ENCODE measurements at places on chromosomes 13 and 19.

GRCh38 chr13:33445476-33445875, 159.9 kb upstream of the STARD13 start:
- no peak for DNase-seq

DNA sequence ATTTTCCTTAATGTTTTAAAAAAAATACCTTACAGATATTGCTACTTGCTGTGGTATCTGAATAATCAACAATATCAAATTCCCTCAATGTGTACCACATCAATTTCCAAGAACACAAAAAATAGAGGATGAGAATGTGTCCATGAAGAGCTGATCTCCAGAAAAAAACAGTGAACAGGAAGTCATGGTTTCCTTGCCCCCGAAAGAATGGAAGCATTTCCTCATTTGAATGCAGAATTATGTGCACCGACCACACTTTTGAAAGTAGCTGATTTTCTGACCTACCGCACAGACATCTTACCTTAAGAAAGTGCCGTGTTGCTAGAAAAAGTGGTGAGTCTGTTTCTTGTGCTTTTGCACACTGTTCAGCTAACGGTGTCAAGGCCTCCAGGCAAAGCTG, 13.4 kb upstream of the EEF1AKMT1 start:
- DNase-seq, result no peak

DNA sequence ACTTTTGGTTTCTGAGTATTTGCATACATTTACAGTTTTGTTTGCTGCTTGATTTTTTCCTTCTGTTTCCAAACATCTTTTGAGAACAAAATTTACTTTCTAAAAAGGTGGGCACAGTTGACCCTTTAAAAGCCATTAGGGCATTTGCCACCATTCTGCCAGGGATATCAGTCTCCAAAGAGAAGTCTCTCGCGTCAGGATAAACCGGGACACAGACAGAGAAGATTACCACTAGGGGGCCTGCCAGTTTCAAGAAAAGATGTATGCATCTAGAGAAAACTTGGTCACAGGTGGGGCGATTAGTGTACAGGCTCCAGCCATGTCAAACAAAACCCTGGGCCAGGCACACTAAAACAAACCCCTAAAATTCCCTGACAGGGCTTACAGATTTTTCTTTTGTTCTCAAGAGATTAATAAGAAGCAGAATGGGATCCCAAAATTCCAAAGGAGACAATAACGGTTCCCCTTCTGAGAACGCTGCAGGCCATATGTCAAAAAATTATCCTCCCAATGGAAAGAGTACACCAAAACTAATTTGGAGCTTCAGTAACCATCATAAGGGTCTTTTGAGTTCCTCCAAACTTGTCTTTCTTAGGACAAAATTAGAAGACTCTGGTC, 10.7 kb upstream of the PABPC3 start:
- no peak for DNase-seq

GRCh38 chr13:110463871-110464510, 97.5 kb downstream of the RAB20 start:
- DNase-seq, result no peak

DNA sequence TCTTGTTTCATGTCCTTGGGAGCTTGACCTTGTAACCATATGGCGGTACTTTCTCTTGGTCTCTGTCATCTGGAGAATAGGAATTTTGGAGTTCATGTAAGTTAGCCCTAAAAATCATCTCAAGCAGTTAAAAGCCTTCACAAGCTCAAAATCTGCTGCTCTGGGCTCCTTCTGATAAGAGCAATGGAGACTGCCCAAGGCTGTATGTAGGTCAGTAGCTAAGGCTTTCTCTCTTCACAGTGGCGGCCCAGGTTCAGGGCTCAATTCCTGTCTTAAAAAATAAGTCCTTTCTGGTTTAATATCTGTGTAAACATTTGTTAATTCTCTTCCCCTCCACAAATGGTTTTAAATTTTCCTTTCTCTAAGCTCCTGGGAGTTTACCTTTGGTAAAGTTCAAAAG, 45.3 kb upstream of the ANKRD10 start:
- DNase-seq, result no peak

- no peak for DNase-seq
Measured at GRCh38 chr13:70798385-70798784, 690.1 kb upstream of the KLHL1 start.

DNA sequence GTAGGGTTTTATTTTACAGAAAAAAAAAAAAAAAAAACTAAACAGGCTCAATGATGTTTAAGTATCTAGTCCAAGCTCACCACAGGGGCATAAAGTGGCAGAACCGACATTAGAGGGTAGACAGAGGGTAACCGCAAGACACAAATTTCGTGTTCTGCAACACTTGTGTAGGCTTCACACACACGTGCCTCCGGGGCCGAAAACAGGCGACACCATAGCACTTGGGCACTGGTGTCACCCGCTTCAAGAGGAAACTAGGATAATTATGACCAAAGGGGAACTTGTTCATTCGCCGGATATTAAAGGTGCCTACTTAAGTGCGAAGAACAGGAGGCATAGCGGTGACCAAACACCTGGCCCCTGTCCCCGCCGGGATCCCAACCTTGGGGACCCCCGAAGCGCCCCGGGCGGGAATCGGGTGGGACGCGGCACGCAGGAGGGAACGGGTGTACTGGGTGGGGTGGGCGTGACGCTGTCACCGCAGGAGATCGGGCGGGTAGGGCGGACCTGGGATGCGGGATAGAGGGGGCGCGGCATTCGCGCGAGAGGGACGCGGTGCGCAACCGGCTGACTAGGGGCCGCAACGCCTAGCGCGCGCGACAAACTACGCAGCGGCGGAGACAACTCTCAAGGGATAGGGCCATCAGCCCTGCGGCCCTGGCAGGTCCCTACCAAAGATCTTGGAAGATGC, 558 bp downstream of the MZT1 start:
- DNase-seq, result peak; percentile 2

DNA sequence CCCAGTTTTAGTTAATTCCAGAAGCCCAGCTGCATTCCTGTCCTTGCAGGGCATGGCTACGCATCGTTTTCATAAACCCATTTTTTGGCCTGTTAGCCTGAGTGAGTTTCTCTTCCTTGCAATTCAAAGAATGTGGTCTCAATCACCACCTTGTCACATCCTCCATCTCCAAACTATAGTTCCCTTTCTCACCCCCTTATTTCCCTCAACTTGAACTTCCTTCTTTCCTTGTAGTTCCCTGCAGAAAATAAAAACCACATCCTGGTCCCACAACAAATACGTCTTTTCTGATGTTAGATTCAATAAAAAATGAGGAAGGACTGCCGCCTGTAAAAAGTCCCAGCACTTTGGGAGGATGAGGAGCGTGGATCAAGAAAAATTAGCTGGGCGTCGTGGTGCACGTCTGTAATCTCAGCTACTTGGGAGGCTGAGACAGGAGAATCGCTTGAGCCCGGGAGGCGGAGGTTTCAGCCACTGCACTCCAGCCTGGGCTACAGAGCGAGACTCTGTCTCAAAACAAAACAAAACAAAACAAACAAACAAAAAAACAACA, 13.2 kb downstream of the ADGRE3 start:
- DNase-seq, result no peak

GRCh38 chr13:97171136-97171535, 51.0 kb upstream of the MBNL2 start:
- no peak for DNase-seq

DNA sequence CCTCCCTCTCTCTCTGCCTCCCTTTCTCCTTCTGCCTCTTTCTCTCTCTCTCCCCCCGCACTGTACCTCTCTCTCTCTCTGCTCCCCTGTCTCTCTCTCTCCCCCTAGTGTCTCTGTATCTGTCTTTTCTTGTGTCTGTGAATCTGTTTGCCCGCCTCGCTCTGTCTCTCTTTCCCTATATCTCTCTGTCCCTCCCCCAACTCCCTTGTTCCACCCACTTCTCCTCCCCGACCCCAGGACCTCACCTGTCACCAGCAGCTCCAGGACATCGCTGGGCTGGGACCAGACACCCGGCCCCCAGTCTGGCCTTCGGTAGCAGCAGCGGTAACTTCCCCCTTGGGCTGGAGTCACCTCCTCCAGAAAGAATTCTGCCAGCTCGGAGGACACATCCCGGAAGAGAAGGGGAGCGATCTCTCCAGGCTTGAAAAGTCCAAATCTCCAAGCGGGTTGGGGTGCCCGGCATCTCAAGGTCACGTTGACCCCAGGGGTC, 3.9 kb downstream of the OSCAR start:
- DNase-seq, result no peak

DNA sequence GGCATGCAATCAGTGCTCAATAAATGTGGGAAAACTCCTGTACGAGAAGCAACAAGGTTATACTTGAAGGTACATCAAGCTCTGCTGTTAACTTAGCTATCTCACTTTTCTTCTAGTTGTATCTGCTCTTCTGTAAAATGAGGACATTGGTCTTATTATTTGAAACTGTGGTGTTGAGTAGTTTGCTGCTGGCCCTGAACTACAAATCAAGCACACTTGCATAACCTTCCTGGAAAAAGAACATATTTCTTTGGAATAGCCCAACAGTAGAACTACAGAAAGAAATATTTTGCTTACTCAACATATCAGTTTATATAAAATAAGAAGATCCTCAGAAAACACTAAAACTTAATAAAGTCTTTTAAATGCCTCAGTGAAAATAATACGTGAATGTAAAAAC, 203.0 kb downstream of the KCTD12 start:
- no peak for DNase-seq

DNA sequence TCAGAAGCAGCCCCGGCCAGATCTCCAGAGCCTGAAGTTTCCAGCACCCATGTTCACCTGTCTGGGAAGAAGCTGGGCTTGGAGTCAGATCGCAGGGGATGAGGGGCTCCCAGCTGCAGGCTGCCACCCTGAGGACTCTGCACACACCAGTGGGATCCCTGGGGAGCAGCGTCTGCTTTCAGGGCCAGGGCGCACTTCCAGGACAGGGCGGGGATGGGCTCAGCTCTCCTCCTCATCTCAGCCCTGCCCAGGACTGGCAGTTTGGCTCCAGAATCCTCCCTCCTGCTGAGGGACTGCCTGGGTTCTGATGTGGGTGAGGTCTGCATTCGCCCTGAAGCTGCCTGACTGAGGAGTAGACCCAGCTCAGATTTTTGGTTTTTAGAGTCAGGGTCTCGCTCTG, 3.5 kb downstream of the SLC7A9 start:
- DNase-seq, result no peak

DNA sequence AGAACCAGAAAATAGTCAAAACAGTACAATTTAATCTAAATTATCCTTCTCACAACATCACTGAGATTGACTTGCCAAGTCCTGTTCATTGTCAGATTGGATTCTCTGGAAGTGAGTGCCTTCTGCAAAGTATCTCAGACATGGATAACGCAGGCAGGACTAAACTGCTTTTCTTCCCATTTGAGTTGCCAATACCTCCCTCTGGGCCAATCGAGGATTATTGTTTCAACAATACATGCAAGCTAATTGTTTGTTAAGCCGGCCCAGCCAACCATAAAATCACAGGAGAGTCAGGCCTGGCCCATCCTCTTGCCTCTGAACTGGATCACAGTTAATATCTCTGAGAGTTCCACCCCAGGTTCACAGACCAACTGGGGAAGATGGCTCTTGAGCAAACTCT, 240.0 kb downstream of the ENOX1 start:
- no peak for DNase-seq

- no peak for DNase-seq
Measured at GRCh38 chr13:80022146-80022545, 318.8 kb downstream of the SPRY2 start.

DNA sequence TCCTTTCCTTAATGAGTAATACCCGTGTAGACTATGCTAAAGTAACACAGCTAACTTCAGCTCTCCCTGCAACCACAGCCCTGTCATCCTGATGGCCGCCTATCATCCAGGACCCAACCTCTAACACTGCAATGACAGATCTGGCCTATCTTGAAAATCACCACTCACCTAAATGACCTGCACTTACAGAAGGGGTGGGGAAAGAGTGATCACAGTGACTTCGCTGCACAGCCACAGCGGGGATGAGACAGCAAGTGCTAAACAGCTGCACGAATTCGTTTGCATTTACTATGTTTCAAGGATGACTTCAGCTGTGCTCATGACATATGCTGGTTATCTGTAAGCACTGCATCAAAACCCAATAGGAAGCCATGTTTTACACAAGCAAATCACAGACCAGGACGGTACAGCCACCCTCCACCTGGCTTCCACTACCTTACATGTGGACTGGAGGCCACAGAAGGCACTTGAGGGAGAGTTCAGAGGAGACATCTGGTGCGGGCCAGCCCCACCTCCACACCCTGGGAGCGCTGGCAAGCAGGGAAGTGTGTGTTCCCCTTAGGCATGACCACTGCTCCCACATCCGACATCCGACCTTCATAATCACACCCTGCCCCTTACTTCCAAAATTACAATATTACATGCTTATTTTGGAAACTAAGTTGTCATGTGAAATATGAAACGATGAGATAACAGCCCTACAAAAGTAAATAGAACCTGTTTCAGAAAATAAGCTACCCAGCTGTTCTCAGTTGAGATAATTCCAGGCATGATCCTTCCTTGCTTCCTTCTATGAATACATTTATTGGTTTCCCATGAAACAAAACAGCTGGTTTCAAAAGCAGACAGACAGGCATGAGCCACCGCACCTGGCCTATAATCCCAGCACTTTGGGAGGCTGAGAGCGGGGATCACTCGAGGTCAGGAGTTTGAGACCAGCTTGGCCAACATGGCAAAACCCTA, 95.7 kb downstream of the STK24 start:
- DNase-seq, result no peak

GRCh38 chr13:106038752-106039151, 496.7 kb downstream of the EFNB2 start:
- DNase-seq, result no peak

DNA sequence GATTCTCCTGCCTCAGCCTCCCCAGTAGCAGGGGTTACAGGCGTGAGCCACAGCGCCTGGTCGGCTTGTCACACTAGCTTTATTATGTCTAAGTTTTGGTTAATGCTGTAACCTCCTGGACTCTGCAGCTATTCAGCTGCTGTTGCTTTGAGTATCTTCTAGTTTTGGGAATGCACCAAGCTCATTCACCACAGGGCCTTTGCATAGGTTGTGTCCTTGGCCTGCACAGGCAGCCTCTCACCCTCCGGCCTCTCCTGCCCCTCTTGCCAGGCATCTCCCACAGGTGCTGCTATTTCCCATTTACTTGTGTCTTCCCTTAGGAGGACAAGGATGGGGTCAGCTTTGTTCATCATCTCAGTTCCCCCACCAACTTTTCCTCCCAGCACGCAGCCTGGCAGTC, 2.4 kb upstream of the CCDC9 start:
- no peak for DNase-seq

- DNase-seq, result no peak
Measured at GRCh38 chr13:49292742-49293486, 45.2 kb downstream of the CDADC1 start.

- DNase-seq, result no peak
Measured at GRCh38 chr19:48355365-48355954, 8.3 kb downstream of the TMEM143 start.

GRCh38 chr13:39577838-39578491, 25.0 kb downstream of the LHFPL6 start:
- no peak for DNase-seq

- DNase-seq, result no peak
Measured at GRCh38 chr13:23292586-23292985, 111.8 kb downstream of the SGCG start.

- no peak for DNase-seq
Measured at GRCh38 chr13:109899748-109900147, 113.4 kb upstream of the IRS2 start.

- DNase-seq, result no peak
Measured at GRCh38 chr13:111241006-111241755, 79.3 kb upstream of the TEX29 start.
